GM12864 (cell line): ENCODE measurements at places on chromosomes 7 and 10.

GRCh38 chr7:37901236-37901827 is 15.3 kb downstream of the SFRP4 start:
- no peak for DNase-seq

DNA sequence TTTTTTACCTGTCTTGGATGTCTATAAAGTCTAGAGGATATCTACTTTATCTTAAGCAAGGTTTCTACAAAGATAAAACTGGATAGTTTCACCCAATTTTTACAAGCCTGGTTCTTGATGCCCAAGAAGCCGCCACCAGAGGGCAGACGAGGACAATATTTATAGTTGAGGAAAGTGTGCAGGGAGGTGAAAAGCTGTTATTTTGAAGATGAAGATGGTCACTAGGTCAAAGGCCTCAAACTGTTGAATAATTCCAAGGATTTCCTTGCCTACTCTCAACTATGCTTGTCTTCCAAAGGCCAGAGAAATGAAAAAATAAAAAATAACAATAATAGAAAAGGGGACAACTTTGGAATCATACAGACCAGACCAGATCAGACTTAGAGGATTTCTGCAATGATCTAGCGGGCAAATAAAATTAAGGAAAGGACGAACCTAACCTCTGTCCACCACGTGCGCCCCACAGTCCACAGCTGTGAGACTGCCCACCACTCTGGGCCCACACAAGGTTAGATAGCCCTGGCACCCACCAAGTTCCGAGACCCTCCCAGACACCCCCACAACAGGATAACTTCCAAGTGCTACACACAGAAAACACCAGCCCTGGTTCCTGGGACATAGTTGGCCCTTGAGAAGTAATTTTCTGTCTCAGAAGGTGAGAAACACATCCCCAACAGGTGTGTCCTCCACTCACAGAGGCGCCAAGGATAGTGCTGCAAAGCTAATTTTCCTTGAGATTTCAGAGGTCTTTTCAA is 2.8 kb downstream of the PKD1L1 start:
- DNase-seq: no peak

DNA sequence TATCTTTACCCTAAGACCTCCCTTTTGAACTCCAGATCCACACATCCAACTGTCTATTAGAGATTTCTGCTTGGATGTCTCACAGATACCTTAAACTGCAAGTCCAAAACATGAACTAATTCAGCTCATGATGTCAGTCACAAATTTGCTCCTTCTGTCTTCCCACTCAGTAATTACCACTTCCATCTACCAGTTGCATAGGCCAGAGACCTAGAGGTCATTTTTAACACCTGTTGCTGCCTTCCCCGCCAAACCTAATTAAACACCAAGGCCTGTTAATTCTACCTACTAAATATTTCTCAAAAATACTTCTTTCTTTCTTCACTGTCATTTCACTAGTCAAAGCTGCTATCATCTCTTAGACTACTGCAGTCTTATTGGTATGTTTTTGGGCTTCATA is 8.2 kb downstream of the SLK start:
- DNase-seq: no peak

DNA sequence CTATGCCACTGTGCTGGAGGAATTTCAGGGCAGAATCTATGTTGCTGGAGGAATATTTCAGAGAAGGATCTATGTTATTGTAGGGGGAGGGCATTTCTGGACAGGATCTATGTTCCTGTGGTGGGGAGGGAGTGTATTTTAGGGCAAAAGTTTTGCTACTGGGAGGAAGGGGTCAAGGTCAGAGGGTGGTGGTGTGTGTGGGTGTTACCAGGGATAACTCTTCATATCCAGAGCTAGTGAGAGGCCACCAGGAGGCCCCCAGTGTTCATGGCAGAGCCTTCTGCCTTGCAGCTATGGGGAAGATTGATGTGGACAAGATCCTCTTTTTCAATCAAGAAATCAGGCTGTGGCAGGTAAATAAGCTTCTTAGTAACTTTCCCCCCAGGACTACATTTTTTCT is 2.0 kb upstream of the STRA8 start:
- no peak for DNase-seq

DNA sequence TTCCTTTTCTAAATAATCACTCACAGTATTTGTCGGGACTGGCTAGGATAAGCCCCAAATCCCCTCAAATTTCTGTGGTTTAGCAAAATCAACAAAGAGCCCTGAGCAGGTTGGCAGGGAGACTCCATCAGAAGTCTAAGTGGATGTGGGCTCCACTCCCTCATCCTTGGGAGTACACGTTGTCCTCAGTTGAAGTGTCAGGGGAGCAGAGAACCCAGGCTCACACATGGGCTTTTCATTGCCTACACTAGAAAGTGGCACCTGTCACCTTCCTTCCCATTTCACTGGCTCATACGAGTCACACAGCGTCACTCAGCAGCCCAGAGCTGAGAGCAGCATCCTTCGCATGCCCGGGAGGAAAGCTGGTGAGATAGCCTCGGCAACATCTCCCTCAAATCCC is 421.3 kb upstream of the FZD8 start:
- no peak for DNase-seq

- DNase-seq: no peak
These were observed 61.6 kb upstream of the SRPK2 start for GRCh38 chr7:105450177-105450861.

GRCh38 chr7:98864731-98865453 is 4.9 kb downstream of the TMEM130 start:
- DNase-seq: no peak

DNA sequence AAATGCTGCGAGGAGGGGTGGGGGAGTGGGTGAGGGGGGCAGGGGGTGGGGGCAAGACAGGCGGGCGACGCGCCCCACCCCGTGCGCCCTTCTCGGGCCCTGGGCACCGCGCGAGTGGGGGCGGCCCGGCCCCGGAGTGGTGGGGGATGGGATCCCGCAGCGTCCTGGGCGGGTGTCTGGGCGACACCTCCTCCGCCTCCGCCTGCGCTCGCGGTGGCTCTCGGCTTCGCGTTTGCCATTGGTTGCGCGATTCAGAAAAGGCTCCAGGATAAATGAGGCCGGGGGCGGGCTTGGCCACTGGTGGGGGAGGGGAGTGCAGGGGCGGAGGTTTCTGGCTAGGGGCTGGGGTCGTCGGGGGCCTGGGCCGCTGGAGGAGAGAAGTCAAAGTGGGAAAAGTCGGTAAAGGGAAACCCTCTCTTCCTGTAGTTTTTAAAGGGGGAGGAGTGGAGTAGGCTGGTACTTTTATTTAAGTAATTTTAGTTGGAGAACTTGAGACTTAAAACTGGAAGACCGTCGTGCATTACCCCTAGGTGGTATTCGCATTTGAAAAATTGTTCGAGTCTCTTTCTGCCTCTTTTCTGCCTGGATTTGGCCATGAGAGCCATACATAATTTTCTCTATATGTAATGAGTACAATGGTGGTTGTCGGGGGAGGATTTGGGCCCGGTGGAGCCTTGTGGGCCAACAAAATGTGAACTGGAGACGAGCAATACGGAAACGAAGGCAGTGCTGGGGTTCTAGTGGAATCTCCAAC is 992 bp upstream of the IGF2BP3 start:
- DNase-seq: peak; percentile 67

GRCh38 chr10:1476455-1476803 is 260.9 kb downstream of the ADARB2 start:
- no peak for DNase-seq
